Thoracic aorta endothelial cell (primary cell): ENCODE measurements at places on chromosomes 1 and 21. TPM values are rescaled to one million over a fixed set of nuclear protein-coding genes. Genes with fewer than 3 reads are reported as not detected.

KCNT2 gene
- total RNA-seq, result 0.57 and 0.66 TPM in 2 replicates

DDR2 gene
- total RNA-seq, result 65.0 and 66.8 TPM in 2 replicates

SPRR1A gene
- not detected in 2 replicates for total RNA-seq

TCP10L gene
- 0.13 TPM in 1 of 2 replicates, not detected in the other for total RNA-seq

GNG12 gene
- 322 and 327 TPM in 2 replicates for total RNA-seq

C1orf116 gene
- not detected in 2 replicates for total RNA-seq

SLC1A7 gene
- not detected in 2 replicates for total RNA-seq

IRF6 gene
- total RNA-seq, result 14.1 and 20.8 TPM in 2 replicates

SH2D5 gene
- 0.80 and 2.8 TPM in 2 replicates for total RNA-seq

OR2W3 gene
- not detected in 2 replicates for total RNA-seq

PTPN14 gene
- 116 and 153 TPM in 2 replicates for total RNA-seq

LEFTY2 gene
- 0.13 TPM in 1 of 2 replicates, not detected in the other for total RNA-seq

TSPAN2 gene
- total RNA-seq, result 1.1 and 2.0 TPM in 2 replicates

PRRX1 gene
- total RNA-seq, result 4.4 and 11.6 TPM in 2 replicates

FAM177B gene
- not detected in 2 replicates for total RNA-seq

DCST1 gene
- not detected in 2 replicates for total RNA-seq

HES2 gene
- 32.6 and 40.6 TPM in 2 replicates for total RNA-seq

TNNI3K gene
- not detected in 2 replicates for total RNA-seq

NFYC gene
- 19.7 and 24.3 TPM in 2 replicates for total RNA-seq

MDM4 gene
- 53.3 and 58.4 TPM in 2 replicates for total RNA-seq

IL19 gene
- not detected in 2 replicates for total RNA-seq

CA6 gene
- not detected in 2 replicates for total RNA-seq

MASP2 gene
- total RNA-seq, result 0.07 TPM in 1 of 2 replicates, not detected in the other

B4GALT3 gene
- 25.7 and 31.5 TPM in 2 replicates for total RNA-seq
